Stimulated activated CD8-positive, alpha-beta memory T cell treated with anti-CD3 and anti-CD28 coated beads, Interleukin-4, amount 100 ng/mL, for 4 hours (primary cell): ENCODE measurements at places on chromosomes 5 and 9.

DNA sequence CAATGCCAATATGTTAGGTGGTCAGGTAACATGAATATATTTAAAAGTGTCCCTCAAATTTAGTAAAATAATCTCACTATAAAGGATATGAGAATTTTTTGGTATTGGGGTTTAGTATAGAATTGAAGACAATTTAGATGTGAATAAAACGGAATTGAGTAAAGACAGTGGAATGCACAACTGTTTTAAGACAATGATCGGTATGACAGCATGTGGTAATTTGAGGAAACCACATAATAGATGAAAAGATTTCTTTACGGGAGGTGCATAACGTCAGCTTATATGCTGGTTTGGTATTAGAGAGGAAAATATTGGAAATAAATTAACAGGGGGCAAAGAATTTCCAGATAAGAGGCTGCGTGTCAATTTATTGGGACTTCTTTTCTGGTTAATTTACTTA, 1043.2 kb downstream of the CDH18 start:
- no peak for DNase-seq

- no peak for DNase-seq
Measured at GRCh38 chr5:101796427-101796826, 499.7 kb downstream of the SLCO4C1 start.

DNA sequence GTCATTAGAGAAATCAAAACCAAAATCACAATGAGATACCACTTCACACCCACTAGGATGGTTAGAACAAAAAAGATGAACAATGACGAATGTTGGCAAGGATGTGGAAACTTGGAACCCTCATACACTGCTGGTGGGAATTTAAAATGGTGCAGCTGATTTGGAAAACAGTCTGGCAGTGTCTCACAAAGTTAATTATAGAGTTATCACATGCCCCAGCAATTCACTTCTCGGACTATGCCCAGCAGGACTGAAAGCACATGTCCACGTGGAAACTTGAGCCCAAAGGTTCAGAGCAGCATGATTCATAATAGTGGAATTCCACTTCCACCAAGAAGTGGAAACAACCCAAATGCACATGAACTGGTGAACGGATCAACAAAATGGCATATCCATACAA, 85.0 kb upstream of the HRH2 start:
- DNase-seq = no peak

DNA sequence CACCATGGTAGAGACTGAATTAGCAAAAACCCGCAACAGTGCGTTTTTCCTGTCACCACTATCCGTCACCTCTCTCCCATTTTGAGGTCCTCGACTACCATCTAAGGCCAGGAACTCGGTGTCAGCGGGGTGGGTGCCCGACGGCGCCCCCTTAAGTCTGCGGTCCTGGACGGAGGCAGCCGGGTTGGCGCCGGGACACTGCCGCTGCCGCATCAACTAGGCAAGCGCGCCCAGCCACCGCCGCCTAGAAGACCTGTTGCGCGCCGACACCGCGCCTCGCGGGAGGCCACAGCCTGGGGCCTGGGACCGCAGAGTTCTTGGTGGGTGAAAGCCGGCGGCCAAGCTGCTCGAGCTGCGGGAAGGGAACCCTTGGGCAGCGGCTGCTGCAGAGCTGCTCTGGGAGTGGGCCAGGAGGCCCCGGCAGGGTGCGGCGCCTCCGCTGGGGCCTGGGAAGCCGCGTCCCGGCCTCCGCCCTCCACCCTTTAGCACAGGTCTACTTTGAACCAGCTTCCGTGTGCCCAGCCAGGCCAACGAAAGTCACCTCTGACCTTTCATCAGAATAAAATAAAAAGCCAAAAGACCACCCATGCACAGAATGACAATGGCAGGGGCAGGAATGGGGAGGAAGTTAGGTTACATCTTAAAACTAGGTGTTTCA, 3.5 kb downstream of the FOXB2 start:
- no peak for DNase-seq

- DNase-seq = no peak
Measured at GRCh38 chr9:92671323-92671722, 1.4 kb upstream of the IPPK start.
